ENCODE measurements at places on chromosomes 7 and 10.

- no peak for DNase-seq
Measured at GRCh38 chr7:27677912-27678612, 15.4 kb upstream of the HIBADH start.

DNA sequence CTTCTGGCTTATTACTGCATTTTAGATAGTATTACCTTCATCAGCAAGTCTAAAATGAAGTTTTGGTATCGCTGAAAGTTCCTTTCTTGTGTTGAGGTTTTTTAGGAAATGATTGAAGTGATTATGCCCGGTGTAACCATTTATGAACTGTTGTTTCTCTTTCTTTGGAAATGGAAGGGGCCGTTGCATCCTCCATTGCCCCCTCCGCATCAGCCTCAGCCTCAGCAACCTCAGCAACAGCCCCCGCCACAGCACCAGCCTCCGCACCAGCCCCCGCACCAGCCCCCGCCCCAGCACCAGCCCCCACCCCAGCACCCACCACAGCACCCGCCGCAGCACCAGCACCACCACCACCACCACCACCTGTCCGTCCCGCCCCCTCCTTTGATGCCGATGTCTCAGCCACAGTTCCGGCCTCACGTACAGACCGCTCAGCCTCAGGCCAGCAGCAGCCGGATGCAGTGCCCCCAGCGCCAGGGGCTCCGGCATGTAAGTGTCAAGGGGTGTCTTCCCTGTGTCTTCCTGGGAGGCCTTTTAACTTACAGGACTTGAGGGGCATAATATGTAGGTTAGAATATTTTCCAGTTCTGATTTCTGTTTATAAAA, 72.6 kb downstream of the SHH start:
- DNase-seq = no peak

DNA sequence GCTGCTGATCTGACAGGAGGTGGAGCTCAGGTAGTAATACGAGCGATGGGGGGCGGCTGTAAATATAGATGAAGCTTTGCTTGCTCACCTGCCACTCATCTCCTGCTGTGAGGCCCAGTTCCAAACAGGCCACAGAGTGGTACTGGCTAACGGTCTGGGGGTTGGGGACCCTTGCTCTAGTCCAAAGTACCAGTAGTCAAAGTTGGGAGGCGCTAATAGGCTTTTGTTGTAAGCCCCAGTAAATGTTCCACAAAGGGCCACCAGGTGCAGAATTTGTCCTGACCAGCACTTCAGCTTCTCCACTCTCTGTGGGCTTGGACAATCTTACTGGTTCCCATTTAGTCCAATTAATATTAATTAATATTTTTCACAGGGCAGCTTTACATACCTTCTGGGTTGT, 206.6 kb downstream of the ACTR3B start:
- DNase-seq = no peak

DNA sequence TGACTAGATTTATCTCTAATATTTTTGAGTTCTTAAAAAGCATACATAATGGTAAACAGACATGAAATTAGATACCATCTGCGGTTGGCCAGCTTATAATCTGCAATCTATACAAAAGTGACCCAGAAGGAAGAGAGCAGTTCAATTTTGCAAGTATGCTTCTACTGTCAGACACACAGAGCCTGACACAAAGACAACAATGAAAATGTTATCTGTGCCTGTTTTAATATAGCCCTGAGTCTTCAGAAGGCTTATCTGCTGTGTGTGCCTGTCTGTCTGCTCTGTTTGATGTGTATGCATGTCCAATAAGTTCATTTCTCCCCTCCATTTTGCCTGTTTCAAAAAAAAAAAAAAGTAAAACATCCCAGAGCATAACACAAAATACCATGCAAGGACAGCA, 73.3 kb upstream of the FHIP2A start:
- DNase-seq = no peak

DNA sequence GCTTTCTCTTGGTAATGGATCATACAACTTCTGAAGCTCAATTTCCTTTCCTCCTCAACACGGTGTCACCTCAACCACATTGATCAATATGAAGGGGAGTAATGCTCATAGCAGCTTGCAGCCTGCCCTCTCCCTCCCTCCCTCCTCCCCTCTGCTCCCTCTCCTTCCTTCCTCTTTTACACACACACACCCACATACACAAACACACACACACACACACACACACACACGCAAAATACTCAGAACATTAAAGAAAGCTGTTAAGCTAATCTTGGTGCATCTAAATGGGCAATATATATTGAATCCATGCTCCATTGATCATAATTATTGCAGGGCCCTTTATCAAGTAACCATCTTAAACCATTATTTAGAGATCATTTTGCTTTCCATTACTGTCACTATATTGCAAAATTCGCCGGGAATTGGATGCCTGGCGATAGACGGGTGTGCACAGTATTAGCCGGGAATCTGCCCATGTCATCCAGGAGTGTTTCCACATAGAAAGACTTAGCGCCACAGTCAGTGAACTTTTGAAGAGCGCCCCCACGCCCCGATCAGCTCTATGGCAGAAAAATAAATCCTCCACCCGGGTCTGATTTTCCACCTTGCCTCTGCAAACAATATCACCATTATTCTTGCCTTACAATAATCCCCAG, 122.0 kb downstream of the PRLHR start:
- no peak for DNase-seq

GRCh38 chr7:64888561-64888900, 14.5 kb upstream of the ZNF273 start:
- DNase-seq = no peak

- DNase-seq = no peak
Measured at GRCh38 chr10:63935705-63936104, 414.5 kb downstream of the REEP3 start.

DNA sequence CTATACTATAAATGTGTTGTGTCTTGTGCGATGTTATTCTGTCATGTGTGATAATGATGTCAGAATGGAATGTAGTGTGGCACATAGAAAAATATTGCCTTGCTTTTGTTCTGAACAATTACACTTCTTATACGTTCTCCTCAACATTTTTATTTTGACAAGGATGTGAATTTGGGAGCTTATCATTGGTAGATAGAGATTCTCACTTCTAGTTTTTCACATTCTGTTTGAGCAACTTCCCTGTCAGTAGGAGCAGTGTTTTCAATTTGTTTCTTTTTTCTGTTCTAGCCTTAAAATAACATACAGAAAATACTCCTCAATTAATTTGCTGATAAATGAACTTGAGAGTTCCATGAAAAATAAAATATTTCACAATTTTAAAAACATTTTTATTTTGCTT, 17.6 kb downstream of the SUN3 start:
- no peak for DNase-seq

GRCh38 chr10:97580421-97581367, 3.5 kb upstream of the HOGA1 start:
- DNase-seq = no peak

- no peak for DNase-seq
Measured at GRCh38 chr10:114911052-114911711, 26.8 kb upstream of the TRUB1 start.

DNA sequence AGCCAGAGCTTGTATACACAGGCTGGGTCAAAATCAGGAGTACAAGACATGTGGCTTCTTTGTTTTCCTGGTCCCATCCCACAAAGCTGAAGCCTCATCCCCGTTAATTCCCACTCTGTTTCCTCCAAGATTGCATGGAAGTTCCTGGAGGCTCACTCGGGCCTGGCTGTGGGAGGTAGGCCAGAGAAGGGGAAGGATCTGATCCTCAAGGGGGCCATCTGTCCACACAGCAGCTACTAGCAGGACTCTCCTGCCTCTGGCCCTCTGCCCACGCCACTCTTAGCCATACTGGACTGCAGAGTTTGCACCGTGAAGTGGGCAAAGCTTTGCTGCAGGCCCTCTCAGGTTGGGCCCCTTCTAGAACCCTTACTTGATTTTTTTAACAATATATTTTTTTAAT, 160.6 kb downstream of the FGFR2 start:
- no peak for DNase-seq

GRCh38 chr7:81768951-81769778, 682 bp downstream of the HGF start:
- DNase-seq = no peak
